Dermis microvascular lymphatic vessel endothelial cell (primary cell): ENCODE measurements at places on chromosomes 3 and 15. TPM values are rescaled to one million over a fixed set of nuclear protein-coding genes. Genes with fewer than 3 reads are reported as not detected.

NANOGP8 gene
- not detected in 2 replicates for total RNA-seq

A4GNT gene
- not detected in 2 replicates for total RNA-seq

CCDC39 gene
- total RNA-seq, result under 0.01 TPM in 2 replicates

LRRC15 gene
- 0.38 and 0.51 TPM in 2 replicates for total RNA-seq

AAGAB gene
- total RNA-seq, result 38.5 and 39.3 TPM in 2 replicates
